Kasumi-1 (cell line): ENCODE measurements at places on chromosomes 11 and 22.

DNA sequence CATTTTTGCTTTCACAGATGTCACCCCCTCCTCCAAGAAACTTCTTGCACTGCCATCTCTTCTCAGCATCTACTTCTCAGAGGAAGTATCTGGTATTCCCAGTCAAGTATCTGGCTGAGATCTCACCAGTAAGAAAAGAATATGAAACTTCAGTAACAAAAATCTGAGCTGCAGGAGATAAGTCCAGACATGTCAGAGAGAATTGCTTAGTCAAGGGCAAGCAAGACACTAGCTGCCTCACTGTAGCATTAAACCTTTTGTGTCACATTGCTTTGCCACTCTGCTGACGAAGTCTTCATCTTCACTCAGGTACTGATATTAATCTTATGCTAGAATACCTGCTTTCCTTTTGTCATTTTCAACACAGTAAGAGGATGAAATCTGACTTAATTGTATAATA lies 70.6 kb upstream of the ZC3H12C start:
- DNase-seq: no peak

DNA sequence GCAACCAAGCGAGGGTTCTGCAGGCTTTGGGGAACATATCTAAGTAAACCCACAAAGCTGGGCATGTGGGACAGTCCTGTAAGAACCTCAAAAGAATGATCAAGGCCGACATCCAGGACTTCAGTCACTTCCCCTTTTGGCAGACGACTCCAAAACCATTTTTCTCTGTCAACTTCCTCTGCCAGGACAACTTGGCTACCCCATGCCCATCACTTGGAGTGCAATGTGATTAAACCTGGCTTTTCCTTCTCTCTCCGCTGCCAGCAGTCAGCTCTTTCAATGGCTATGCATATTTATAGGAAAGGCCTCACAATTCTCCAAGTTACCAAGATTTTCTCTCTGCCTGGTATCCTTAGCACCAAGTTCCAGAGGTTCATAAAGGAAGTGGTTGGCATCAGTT lies 78.9 kb downstream of the C11orf58 start:
- DNase-seq: peak; percentile 84

- no peak for DNase-seq
These were observed 739 bp downstream of the CELSR1 start for GRCh38 chr22:46536537-46537224.

DNA sequence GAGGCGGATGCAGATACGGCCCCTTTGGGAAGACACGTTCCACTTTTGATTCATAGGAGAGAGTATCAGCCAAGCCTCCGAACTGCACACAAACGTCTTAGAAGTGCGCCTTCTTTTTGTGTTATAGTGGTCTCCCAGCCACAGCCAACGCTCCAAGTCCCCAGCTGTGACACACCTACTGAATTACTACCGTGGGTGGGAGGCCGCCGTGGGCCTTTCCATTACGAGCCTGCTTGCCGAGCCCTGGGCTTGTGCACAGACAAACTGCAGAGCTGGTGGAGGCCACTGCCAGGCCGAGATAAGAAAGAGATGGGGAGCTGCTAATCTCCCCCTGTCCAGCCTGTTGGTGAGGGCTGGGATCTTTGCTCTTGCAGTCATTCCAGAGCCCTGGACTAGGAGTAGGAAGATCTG lies 761 bp downstream of the HMBS start:
- no peak for DNase-seq

- no peak for DNase-seq
These were observed 56.1 kb downstream of the APIP start for GRCh38 chr11:34860034-34860433.

GRCh38 chr22:32324505-32325415 lies 32.9 kb upstream of the RFPL3 start:
- DNase-seq: no peak

DNA sequence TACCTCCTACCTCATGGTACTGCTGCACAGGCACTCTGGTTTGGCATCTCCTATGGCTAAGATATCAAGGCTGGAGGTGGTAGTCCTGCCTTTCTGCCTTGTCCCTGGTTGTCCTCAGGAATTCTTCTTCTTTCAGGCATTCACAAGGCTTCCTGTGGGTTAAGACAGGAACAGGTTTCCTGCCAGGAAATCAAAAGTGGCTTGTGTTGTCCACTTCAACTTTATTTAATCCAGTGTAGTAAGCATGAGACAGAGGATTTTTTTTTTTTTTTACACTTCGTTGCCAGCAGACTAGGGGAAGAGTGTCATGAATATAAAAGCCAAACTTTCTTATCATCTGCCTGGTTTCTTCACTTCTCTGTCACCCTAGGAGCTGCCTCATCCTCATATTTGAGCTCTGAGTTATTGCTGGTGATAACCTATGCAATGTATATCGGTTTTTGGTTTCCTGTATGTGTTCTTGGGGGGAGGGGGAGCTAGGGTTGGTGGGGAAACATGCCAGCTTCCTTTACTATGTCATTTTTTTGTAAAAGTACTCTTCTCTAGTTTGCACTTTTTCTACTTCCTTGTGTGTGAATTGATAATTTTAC lies 50.2 kb downstream of the XKR3 start:
- DNase-seq: peak; percentile 26

DNA sequence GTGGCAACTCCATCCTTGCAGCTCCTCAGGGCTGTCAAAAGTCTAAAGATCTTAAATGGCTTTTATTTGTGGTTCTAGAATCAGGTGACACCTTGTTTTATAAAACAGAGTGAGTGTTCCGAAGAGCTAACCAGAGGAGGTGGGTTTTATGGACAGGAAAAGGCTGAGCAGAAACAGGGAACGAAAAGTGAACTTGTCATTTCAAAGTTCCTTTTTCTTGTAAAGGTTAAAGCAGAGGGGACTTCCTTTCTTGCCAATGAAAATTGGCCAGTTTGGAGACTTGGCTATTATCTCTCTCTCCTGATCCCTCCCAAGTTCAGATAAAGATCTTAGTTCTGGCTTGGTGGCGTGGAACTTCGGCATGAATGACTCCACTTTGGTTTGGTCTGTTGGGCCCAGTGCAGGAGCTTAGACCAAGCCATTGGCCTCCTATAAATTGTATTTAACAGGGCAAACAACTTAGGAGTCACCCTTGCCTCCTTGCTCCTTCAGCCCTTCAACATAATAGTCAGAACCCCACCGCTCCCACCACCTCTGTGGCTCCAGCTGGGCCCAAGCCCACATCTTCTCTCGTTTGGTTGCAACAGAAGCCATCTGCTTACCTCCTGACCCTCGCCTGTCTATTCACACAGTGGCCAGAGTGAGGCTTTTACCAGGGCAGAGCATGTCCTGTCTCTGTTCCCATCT lies 102.4 kb upstream of the THY1 start:
- DNase-seq: peak; percentile 25

GRCh38 chr11:132714859-132715440 lies 817.4 kb downstream of the OPCML start:
- no peak for DNase-seq

- DNase-seq: peak; percentile 51
These were observed 16.4 kb downstream of the PPM1F start for GRCh38 chr22:21936151-21936775.

DNA sequence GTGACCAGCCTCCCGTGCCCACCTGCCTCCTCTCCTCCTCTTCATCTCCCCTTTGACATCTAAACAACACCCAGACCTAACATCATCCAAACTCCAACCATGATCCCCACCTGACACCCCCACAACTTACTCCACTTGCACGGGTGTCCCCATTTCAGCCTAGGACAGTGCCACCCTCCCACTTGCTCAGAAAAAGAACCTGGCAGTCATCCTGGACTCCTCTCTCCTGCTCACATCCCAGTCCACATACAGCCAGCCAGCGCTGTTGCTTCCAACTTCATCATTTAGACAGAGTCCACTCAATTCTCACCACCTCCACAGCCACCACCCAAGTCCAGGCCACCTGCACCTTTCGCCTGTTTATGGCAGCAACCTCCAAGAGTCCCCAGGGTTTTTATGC lies 485.7 kb downstream of the MN1 start:
- DNase-seq: no peak

- no peak for DNase-seq
These were observed 104.8 kb downstream of the USP35 start for GRCh38 chr11:78293536-78293935.

GRCh38 chr11:27191639-27192038 lies 151.0 kb downstream of the BBOX1 start:
- no peak for DNase-seq

DNA sequence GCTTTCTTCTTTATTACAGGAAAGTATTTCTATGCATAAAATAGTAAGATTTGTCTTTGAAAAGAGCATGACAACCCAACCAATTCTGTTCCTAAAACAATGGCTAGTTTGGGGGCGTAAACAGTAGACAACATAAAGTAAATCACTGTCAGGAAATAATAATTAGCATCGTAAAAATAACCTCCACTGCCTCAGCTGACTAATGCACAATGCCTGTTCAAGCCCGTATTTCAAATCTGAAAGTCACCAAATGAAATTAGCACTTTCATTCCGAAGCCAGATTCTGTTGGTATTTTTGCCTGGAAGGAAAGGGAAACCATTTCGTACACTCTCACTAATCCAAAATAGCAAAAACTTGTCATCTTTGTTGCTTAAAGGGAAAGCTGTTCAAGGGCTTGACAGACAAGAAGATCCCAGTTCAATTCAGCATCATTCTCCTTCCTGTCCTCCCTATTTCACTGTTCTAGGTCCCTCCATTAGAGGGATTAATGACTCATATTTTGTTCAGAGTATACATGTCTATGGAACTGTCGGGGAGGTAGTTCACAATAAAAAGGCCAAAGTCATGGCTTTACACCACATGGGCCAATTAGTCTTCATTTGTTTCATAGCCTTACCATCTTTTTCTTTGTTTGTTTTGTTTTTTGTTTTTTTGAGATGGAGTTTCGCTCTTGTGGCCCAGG lies 154.7 kb downstream of the CADM1 start:
- no peak for DNase-seq

DNA sequence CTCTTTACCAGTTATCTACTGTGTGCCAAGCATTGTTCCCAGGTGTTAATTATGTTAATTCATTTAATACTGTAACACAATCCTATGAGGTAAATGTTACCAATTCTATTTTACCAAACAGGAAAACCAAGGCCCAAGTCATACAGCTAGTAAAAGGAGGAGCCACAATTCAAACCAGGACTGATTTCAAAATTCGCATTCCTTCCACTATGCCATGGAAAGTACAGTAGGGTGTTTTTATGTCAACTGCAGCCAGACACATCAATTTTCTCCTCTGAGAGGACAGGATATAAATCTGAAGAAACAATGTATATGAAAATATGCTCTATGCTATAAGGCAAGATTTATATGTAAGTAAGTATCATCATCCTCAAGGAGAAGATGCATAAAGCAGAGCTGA lies 104.3 kb downstream of the RPL27A start:
- DNase-seq: no peak

DNA sequence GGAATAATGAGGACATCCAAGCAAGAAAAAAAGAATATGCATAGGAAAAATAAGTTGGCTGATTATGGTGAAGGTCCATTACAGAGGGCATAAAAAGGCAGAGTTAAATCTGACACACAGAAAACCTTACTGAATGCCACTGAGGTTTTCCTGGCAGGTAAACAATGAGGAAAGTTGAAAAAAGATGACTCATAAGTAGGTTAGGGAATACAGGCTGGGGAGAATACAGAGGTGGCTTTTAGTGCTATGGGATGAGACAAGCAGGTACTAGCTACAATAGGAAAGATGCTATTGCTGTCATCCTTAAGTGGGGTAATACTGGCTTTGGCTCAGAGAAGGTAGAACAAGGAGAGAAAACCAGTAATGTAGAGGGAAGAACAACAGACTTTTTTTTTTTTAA lies 44.7 kb downstream of the CSTF3 start:
- DNase-seq: no peak

DNA sequence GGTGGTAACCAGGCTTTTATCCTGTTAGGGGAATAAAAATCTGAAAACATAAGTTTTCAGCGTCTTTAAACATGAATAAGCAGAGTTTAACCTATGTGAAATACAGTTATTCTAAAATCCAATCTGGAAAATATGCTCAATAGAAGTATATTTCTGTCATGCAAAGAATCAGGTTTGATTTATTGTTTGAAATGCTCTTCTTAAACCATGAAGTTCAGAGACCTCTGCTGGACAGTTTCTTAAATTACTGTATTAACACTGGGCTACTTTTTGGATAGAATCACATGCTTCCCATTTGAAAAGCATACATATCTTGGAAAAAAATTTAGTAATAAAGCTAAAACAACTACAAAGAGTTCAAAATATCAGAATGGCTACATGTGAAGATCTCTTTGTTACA lies 25.4 kb downstream of the APIP start:
- peak; percentile 72 for DNase-seq

DNA sequence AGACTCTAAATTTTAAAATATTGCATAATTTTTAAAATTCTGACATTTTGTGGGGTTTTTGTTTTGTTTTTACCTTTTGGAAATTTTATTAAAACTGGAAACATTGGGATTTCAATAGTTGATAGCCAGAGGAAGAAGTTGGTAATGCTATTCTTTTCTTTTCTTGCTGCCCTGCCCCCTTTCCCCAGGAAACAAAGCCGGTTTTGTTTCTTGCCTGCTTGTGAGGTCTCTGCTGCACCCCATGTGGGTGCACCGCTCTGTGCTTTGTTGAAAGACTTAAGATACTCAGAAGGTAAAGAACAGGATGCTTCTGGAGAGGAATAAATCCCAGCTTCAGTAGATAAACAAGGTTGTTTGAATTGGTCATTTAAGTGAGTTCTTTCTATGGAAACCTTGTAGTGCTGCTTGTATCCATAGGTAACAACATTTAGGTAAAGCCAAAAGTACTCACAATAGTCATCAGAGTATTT lies 87.5 kb downstream of the YAP1 start:
- no peak for DNase-seq

DNA sequence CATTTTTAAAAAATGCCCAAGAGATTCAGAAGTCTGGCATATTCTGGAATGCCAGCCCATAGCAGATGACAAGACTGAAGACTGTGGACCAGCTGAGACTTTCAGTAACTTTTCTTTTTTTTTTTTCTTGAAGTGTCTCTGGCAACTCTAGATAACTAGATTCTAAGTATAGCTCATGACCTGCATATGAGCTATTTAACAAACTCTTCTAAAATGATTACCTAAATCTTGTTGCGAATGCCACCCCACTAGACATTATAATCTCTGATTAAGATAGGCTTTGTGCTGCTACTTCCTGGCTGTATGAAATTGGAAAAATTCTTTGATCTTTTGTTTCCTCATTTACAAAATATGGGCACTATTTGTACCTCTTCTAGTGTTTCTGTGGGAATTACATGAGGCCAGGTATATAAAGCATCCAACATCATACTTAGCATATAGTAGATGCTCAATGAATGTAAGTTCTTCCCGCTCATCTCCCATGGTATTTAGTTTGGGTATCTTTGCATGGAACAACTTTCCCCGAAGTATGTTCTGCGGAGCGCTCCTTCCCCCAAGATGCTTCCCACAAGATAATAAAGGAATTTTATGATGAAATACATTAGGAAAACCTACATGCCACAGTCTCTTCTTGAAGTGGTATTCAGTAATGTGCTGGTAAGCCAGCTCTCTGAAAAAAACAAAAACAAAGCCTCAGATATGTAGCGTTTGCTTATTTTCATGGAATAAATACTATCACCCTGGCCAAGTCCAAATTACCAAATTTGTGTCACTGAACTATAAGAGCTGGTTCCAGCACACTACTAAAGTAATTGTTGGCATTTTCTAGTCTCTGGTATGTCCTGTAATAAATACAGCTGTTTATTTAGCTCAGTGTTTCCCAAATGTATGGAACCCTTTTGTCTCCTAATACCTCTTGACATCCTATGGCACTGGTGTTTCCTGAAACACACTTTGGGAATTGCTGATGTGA lies 86.8 kb upstream of the TIMP3 start:
- DNase-seq: no peak
